Kidney glomerular epithelial cell (primary cell): ENCODE measurements at places on chromosomes 3 and 15.
A peak's percentile ranks its signal among the peaks of the same experiment; 100 is the strongest.

DNA sequence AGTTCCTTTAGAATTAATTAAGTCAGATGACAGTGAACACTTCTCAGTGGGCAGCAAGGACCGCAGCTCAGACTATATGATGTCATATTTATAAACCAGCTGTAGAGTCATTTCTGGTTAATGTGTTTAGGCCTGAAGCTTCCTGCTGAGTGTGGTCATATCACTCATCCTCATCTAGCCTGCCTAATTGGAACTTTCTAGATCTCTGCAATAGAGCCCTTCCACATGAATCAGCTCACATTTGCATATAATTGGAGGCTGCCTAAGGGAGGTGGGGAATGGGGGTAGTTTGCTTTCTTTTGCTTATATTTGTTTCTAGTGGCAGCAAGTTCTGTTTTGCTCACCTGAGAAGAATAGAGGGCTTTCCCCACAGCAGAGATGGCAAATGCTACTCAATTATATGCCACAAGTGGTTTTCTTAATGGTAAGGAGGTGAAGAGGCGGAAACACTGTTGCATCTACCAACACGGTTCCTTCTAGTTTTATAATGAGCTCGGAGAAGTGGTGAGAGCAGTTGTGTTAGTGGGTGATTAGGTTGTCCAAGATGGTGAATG is 148.1 kb downstream of the KLHL25 start:
- DNase-seq = peak; percentile 39

DNA sequence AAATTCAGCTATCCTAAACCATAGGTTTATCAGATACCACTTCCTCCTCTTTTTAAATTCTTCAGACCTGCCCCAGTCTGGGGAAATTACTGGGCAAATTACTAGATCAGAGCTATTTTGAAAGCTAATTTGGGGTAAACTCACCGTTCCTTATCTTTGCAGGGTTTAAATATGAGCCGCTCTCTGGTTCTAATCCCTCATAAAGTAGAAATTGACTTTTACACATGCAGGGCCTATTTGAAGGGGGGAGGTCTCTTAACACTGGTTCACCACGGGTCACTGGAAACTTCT is 11.0 kb upstream of the MEIS2 start:
- DNase-seq = no peak

DNA sequence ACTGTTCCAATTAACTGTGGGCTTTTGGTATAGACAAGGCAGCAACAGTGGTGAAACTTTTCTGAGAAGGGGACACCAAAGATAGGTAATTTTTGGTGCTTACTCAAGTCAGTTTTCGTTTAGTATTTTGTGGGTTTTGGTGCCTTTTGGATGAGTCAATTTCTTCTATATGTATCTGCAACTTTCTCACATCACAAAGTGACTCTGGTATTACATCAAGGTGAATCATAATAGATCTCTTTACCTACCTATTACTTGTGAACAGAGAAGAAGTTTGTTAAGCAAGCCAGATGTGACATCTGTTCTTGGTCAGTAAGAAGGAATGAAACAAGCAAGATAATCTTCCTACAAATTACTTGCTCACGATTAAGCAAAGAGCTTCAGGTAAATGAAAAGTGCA is 732.4 kb upstream of the DPPA4 start:
- DNase-seq = no peak

DNA sequence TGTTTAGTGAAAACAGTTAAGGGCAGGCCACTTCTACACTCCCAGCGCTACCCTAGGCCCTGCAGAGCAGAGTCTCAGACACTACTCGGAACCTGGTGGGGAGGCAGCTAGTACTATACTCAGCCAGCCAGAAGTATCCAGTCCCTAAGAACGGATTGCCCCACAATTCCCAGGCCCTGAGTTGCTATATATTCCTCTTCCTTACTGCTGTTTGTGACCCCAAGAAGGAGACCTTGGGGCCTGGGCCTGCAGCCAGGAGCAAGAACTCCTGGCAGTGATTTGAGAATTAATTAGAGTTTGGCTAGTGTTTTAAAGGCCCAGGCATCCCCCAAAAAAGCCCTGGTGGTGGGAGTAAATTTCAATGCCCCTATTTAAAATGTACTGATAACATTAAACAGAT is 87.7 kb downstream of the RBPMS2 start:
- no peak for DNase-seq

GRCh38 chr3:177429771-177430170 is 232.5 kb upstream of the TBL1XR1 start:
- no peak for DNase-seq

DNA sequence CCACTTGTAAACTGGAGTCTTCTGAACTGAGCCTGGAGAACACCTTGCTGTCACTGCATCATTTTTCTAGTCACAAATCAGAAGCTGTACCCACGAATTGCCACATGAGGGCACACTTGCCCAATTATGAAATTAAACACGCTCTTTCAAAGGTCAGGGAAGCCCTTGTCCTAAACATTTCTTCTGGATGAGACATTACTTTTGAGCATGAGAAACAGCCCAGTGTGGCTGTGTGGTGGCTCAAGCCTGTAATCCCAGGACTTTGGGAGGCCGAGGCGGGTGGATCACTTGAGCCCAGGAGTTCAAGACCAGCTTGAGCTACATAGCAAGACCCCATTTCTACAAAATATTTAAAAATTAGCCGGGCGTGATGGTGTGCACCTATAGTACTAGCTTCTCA is 27.5 kb upstream of the CFAP161 start:
- DNase-seq = peak; percentile 40

GRCh38 chr15:89648106-89649012 is 6.9 kb downstream of the KIF7 start:
- no peak for DNase-seq

DNA sequence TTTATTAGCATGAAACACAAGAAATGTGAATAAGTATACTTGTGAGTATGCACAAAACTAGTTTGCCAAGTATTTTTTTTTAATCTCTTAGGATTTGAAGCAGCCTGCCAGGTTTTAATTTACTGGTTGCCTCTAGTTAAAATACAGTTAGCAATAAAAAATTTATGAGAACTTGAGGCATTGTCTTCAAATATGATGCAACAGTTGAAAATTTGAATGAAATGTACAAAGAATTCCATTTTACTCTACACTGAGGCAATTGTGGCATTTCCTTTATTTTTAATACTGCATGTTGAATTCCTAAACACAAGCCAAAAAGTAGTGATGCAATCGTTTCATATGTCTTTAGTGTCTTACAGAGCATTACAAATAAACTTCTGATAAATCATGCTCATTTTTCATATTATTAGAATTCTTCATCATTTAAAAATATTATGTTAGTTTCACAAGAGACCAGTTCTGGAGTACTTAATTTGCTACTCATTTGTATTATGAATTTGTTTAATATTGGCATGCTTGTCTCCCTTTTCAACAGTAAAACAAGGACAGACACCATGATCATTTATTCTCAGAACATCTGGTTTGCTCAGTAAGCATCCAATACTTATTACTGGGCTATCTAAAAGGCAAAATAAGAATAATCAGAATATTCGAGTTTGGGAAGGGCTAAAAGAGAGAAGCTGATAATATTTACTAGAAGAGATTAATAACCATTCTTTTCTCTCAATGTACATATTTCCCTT is 124.8 kb upstream of the PTX3 start:
- no peak for DNase-seq

- DNase-seq = no peak
These were observed 39.8 kb downstream of the THRB start for GRCh38 chr3:24454856-24455255.

GRCh38 chr15:69718916-69719315 is 266.3 kb downstream of the RPLP1 start:
- no peak for DNase-seq

GRCh38 chr15:98344591-98344990 is 303.7 kb upstream of the IGF1R start:
- no peak for DNase-seq

- DNase-seq = no peak
These were observed 43.5 kb downstream of the IFT57 start for GRCh38 chr3:108178676-108179075.

DNA sequence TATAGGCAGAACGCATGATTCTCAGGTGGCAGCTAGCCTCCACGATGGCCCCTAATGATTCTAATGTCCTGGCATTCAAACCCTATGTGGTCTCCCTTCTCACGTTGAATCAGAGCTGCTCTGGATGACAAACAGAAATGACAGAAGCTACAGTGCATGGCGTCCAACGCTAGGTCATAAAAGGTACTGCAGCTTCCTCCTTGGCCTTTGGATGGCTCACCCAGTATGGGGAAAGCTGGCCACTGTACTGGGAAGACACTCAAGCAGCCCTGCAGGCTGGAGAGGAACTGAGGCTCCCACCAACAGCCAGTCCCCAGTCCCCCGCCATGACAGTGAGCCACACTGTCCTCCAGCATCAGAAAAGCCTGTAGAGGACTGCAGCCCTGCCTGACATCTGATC is 286.3 kb downstream of the FAM43A start:
- no peak for DNase-seq

GRCh38 chr15:68482246-68482645 is 50.3 kb upstream of the ITGA11 start:
- DNase-seq = no peak

- no peak for DNase-seq
These were observed 163.9 kb downstream of the SMAD6 start for GRCh38 chr15:66865622-66866611.

GRCh38 chr3:163916596-163917560 is 1161.4 kb downstream of the SI start:
- peak; percentile 29 for DNase-seq

GRCh38 chr3:185961675-185962232 is 23.9 kb upstream of the TRA2B start:
- no peak for DNase-seq

GRCh38 chr3:54631516-54632325 is 296.1 kb downstream of the LRTM1 start:
- no peak for DNase-seq

DNA sequence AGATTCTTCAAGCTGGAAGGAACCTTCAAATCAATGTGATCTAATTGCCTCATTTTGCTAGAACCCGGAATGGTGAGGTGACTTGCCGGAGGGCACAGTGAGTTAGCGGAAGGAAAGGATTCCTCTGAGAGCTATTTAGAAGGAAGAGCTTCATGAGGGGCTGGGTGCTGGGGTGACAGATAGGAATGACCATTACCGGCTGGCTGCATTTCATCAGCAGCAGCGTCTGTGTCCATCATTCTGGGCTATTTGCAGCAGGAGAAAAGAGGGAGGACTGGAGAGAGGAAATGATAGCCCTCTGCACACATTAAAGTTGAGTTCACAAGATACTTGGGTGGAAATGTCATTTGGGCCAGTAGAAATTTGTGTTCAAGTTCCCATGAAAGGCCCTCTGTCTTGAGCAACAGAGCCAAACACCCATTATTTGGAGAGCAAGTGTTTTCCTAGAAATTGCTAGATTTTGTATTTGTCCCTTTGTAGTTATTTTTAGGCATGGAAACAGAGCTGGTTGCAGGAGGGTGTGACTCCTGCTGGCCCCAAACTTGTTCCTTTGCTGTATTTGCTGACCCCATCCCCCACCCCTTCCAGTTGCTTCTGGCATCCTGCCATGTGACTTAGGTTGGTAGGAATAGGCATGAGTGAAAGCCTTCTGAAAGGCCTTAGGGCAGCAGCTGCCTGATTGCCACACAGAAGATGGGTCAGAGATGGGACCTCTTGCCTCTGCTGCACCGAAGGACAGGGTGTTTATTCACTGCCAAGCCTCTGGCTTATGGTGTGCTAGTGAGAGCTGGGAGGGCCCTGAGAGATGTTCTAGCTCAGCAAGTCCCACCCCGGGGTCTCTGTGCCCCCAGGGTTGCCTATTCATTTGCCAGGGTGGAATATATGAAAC is 87.5 kb upstream of the PLXNA1 start:
- no peak for DNase-seq

DNA sequence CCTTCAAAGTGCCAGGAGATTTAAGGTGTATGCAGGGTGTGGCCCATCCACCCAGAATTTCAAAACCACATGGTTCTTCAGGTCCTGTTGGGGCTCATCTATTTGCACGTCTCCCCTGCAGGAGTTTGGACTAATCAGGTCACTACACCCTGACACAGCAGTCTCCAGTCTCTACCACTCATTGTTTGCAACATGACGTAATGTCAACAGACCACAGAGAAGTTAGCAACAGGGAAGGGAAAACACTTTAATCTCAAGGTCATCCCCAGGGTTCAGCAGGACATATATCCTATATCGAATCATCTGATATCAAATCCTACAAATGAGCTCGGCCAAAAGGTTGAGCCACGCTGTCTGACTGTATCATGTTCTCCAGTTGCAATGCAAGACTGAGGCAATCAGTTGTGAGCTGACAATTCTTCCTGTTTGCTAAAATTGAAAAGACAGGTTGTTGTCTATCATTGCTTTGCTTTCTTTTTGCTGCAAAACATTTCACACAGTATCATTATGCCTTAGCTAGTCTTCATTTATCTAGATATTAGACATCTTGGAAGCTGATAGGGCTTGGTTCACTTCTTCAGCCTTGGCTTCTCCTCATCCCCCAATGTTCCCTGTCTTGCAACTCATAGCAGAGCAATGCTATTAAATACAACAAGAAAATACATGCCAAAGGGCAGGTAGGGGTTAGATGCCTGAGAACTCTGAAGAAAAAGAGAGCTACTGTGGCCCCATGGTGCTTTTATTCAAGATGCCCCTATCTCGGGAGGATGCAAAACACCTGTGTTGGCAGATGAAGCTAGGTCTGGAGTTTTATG is 13.4 kb upstream of the LEKR1 start:
- DNase-seq = peak; percentile 12

GRCh38 chr3:17908399-17909191 is 166.2 kb upstream of the TBC1D5 start:
- no peak for DNase-seq

DNA sequence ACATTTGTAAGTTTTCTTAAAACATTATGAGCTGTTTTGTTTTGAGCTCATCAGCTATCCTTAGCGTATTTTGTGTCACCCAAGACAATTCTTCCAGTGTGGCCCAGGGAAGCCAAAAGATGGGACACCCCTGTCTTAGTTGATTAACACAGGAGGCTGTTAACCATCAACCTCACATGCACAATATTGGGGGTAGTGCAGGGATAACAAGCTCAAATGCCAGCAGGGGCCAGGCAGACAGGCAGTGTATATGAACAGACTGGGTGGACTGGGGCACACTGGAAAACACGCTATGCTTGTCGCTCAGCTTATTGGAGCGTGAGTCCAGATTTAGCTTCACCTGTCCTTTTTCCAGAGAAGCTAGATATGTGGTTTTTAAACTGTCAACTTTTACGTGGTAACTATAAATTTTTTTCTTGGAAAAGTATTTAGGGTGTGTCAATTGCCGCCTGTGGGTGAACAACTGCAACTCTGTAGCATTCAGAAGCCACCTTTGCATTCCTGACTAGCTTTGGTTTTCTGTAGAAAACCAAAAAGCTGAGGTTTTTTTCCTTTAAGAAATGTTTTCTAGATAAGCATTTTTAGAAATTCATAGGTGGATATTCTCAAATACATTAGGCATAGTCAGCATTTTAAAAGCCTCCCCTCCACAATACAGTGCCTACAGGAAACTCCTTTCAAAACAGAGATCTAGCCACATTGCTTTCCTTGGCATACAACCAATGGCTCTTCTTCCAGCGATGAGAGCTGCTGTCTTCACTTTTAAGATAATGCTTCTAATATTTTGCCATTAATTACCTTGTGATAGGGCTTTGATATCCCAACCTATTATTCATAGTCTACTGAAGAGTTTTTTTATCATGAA is 14.6 kb downstream of the PSMD6 start:
- peak; percentile 16 for DNase-seq
